Gastrocnemius medialis (tissue), 4 donors: ENCODE measurements at places on chromosomes 1 and 21.

- no peak for DNase-seq
Observed at GRCh38 chr1:49448200-49448599, 575.6 kb downstream of the AGBL4 start.

DNA sequence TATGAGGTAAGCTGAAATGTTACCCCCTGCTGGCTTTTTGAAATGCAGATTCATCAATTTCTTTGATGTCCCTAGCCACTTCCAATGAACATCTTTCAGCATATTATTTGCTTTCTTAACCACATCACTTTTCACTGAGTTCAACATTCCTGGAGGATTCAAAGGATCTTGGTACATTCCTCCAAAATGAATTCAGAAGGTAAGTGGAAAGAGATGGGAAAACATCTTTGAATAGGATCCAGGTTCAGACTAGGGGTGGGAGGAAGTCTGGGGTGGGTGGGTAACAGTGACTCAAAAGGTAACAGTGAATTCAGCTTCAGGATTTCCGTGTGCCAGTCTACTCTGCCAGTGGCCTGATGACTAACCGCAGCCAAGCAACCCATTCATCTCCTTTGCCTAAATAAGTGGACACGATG lies 180.7 kb downstream of the ZC3H11B start:
- no peak for DNase-seq

DNA sequence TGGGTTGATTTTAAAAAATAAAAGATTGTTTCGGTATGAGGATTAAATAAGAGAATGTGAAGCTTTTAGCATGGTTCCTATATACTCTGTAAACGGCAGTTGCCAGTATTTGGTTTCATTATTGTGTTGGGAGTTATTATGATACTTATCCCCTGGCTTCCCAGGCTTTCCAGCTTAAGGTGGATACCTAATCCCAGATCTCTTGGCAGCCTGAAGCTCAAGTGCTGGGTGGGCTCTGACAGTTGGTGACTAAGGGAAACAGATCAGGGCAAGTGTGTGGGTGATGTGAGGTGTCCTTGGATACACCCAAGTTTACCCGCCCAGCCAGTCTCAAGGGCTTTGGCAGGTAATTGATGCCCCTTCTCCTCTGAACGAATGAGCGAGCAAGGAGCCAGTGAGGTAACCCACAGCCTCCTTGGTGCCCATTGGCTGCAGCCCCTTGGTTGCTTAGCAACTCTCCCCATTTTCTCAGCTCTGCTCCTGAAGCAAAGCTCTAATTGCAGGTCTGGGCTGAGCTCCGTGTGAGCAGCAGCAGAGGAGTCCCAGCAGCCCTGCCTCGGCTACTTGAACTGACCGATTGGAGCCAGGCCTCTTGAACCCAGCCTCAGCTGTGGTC lies 6.1 kb downstream of the IPO13 start:
- DNase-seq: no peak

GRCh38 chr21:21713651-21714180 lies 715.5 kb downstream of the NCAM2 start:
- DNase-seq: no peak

DNA sequence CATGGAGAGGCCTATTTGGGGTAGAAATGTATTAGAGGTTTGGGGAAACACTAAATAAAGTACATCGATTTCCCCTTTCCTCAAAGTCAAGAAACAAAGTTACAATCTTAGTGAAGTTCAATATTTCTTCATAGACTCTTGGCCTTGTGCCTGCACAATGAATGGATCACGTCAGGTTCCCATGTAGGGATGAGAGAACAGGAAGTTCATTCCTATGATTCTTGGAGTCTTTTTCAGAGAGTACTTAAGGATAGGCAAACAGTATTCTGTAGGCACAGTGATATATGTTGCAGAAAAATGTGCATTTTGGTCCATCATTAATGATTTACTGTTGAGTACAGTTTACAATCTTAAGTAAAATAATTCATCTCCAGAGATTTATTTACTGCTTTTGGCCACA lies 275.5 kb downstream of the RGS7 start:
- DNase-seq: no peak
